ENCODE measurements at places on chromosomes 2 and 18.

DNA sequence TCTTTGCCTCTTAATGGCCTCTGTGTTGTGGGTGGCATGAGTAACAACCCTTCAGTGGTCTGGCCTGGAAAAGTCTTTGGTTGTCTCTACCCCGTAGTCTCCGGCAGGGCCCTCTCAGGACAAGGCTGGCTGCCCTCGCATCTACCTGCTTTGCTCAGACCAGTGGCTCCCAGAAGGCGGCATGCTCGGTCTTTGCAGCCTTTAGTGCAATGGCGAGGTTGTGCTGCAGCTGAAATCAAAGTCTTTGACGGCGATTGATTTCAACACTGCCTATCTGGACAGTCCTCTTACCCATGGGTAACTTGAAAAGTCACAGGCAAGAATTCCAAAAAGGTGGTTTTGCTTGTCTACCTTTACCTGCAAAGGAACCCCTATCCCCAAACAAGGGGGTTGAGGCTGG, 95.9 kb downstream of the ALPK2 start:
- no peak for DNase-seq

DNA sequence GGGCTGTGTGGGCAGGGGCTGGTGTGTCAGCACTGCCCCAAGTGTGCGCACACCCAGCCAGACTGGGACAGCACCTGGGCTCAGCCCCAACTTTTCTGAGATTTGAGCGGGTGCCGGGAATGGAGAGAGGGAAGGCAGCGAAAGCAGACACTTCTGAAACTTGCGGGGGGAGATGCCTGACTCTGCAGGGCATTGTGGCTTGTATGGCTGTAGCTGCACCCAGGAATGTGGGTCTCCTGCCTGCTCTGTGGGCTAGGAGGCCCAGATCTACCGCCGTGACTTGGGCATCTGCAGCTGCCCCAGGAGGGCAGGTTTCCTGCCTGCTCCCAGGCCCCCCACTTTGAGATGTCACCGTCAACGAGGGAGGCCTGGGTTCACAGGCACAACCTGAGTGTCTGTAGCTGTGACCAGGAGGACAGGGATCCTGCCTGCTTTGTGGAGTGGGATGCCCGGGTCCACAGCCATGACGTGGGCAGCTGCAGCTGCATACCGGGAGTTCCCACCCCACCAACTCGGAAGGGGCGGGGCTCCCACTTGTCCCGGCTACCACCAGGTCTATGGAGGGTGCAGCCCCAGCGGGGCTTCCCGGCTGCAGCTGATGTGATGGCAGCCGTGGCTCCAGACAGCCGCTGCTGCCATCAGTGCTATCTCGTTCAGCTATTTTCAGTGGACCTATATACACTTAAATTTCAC, 95.3 kb downstream of the DOK6 start:
- DNase-seq, result no peak

- no peak for DNase-seq
Measured at GRCh38 chr18:61080954-61081528, 252.2 kb upstream of the CDH20 start.

GRCh38 chr2:135698838-135699237, 42.8 kb upstream of the UBXN4 start:
- DNase-seq, result no peak

- DNase-seq, result no peak
Measured at GRCh38 chr18:63063171-63063570, 256.4 kb downstream of the BCL2 start.

GRCh38 chr2:222802514-222803196, 58.2 kb upstream of the ACSL3 start:
- no peak for DNase-seq

- DNase-seq, result no peak
Measured at GRCh38 chr18:41052625-41053024, 902.4 kb upstream of the PIK3C3 start.

DNA sequence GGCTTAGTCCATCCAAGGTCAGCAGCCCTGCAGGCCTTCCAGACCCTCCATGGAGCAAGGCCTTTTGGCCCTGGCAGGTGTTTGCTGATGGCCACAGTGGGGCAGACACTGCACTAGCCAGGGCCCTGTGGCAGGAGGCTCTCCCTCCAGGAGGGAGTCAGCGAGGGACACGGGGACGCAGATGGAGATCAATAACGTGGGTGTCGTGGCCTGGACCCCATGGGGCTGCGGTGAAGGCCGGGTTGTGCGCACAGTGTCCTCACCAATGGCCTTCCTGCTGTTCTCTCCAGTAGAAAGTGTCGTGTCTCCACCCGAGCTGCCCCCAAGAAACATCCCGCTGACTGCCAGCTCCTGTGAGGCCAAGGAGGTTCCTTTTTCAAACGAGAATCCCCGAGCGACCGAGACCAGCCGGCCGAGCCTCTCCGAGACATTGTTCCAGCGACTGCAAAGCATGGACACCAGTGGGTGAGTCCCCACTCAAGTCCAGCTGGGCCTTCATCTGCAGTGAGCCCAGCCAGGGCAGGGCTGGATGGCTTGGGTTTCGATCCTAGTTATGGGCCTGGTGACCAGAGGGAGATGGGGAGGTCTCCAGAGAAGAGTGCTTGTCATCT, 65.4 kb downstream of the INPP5D start:
- DNase-seq, result no peak

DNA sequence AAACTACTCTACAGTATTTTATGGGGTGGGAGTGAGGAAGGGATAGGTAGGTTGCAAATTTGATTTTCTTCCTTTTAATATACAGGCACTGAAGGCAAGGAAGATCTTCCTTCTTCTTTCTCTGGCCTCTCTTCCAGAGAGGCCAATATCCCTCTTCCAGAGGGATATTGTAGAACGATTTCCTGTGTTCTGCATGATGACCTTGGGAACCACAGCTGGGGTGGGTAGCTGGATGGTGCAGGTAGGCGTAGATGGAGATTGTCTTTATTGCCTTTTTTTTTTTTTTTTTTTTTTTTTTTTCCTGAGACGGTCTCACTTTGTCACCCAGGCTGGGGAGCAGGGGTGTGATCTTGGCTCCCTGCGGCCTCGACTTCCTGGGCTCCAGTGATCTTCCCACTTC, 49.4 kb downstream of the GATA6 start:
- DNase-seq, result no peak

- DNase-seq, result no peak
Measured at GRCh38 chr2:4844881-4845280, 847.3 kb upstream of the SOX11 start.

GRCh38 chr2:7812231-7812995, 869.4 kb upstream of the ID2 start:
- DNase-seq, result no peak

GRCh38 chr2:150388289-150388625, 99.2 kb downstream of the RND3 start:
- no peak for DNase-seq

GRCh38 chr2:132550946-132551345, 119.1 kb downstream of the LYPD1 start:
- DNase-seq, result no peak

DNA sequence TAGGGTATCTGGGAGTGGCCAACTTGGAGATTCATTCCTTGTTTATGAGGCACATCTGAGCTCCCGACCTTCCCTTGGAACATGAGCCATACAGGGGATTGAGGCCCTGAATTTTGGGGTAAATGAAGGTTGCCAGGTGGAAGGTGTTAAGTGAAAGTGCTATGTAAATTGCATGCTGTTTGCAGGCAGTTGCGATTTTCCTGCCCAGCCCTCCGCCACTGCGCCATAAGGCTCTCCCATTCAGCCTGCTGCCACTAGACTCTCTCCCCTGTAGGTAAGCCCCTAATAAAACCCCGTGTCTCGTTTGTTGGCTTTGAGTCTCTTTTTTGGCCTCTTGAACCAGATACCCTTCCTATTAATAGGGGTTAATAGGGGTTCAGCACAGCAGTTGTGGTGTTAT, 33.8 kb downstream of the PCARE start:
- DNase-seq, result no peak

GRCh38 chr2:152600051-152600657, 117.1 kb downstream of the PRPF40A start:
- no peak for DNase-seq

DNA sequence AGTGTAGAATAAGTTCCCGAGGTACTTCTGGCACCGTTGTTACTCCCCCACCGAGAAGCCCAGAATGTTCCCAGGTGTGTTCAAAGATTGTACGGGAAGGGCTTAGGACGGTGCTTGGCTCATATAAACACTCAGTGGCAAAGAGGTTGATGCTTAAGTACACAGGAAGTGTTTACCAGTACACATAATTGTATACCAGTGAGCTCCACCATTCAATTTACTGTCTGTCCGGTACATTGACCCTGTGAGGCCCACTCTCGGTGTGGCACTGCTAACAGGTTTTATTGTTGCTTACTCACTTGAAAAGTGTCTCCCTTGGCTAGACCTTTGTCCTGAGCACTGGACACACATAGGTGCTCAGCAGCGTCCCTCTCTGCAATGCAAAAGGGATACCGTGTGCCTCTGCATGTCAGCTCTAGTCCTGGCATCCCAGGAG, 191.0 kb downstream of the NEDD4L start:
- no peak for DNase-seq

GRCh38 chr2:66575625-66576310, 140.8 kb downstream of the MEIS1 start:
- no peak for DNase-seq

DNA sequence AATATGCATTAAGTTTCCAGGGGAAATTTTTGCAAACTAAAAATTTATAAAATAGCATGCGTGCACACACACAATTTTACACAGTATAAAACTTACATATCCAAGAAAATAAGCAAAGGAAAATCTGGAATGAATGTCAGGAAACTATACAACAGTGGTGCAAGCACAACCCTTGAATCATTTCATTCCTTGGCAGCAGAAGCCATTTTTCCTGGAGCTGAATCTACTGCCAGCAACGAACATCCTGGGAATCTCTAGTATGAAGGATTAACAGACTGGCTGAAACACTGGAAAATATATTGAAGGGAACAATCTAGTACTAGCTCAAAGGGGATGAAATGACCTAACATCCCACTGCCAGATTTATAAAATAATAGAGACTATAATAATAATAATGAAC, 235.3 kb downstream of the DYM start:
- DNase-seq, result no peak

DNA sequence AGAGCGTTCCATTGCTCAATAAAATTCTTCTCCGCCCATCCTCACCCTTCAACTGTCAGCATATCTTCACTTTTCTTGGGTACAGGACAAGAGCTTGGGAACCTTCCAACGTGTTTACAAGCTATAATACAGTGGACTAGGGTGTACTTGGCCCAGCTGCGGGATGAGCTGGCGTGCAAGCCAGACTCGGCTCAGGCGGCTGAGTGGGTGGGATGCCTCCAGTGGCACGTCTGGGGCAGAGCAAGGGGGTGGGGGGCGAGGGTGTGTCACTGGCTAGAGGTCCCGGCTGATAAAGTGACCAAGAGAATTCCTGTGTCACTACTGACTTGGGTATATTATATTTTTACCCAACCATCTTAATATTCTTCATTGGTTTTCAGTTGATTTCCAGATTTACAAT, 179.7 kb downstream of the EVA1A start:
- DNase-seq, result no peak

DNA sequence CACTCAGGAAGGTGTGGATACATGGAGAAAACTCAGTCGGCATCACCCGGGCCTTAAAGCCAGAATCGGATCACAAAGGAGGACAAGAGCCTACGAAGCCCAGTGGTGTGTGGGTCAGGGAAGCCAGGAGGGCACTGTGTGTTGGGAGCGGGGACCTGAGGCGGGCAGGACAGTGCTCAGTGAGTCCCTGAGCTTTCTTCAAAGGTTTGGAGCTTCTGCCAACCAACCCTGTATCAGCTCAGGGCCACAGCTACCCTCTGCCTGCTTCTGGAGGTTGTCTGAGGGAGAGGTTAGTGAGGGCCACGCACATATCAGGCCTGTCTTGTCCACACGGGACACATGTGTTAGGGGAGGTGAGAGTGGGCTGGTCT, 52.4 kb downstream of the DYSF start:
- DNase-seq, result no peak

DNA sequence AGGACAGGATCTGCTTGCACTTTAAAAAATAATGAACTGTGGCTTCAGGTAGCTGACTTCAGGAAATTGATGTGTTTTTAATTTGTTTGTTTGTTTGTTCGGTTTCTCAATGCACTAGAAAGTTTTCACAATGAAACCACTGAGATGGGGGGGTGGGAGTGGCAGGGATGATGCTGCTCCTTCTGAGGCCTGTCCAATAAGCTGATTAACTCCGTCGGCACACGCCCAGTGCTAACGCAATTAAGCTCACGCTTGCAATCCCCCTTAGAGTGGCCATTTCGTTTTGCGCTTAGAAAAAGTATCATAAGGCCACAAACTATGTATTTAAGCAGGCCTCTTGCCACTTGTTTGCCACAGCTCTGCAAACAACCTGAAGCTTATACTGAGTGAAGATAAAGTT, 12.5 kb upstream of the GPR39 start:
- no peak for DNase-seq

DNA sequence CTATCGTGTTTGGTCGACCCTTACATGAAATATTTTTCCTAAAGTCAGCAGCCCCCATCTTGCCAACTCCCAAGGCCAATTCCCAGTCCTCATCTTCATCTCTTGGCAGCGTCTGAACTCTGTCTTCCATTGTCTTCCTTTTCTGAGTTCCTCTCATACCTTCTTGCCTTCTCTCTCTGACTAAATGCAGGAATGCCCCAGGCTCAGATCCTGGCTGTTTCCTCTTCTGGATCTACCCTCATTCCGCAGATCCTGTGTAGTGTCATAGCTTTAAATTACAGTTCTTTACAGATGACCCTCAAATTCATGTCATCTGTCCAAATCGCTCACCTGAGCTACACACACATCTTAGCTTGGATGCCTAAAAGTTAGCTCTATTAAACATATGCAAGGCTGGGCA, 94.7 kb downstream of the MMADHC start:
- DNase-seq, result no peak

- DNase-seq, result no peak
Measured at GRCh38 chr2:223251656-223252229, 199.8 kb downstream of the KCNE4 start.

DNA sequence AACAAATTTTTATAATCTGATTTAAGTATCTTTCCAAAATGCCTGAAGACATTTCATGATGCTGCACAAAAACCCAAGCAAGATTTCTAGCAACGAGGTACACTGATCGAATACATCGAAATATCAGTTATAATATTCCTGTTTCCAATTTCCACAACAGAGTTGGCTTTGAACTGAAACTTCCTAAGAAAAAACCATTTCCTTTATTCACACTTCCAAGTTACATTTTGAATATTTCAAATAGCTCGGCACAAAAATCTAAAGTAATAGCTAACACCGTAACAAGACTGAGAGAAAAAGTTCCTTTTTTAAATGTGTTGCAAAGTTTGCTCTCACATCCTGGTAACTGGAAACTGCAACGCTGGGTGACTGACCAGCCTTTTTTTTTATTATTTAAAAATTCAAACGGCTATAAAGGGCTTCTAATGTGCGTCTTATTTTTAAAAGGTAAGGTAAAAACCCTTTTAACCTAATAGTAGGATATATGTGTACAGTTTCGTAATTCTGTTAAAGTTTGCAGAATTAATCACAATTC, 1.7 kb downstream of the HNRNPLL start:
- DNase-seq, result no peak

GRCh38 chr18:6624271-6624660, 105.2 kb upstream of the ARHGAP28 start:
- no peak for DNase-seq

DNA sequence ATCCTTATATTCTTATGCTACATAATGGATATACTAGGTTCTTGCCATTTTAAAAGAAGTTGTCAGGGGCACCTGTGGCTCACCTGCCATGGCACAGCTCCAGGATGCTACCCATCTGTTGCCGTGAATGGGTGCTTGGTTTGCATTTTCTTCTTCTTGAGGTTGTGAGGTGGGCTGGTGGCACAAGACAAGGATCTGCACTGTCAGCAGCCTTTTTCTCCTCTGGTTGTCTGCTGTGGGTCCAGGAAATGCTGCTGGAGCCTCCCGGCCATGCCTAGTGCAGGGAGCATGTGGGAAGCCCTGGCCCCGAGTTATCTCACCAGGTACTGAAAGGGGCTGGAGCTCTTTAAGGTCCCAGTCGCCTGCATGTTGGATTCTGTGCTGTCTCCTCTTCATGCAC, 2.6 kb downstream of the IL1R1 start:
- DNase-seq, result no peak

All from stimulated activated naive CD4-positive, alpha-beta T cell (primary cell).